Heart left ventricle (tissue), 16 donors: ENCODE measurements at places on chromosomes 4 and X. TPM values are rescaled to one million over a fixed set of nuclear protein-coding genes. Genes with fewer than 3 reads are reported as not detected.

DNA sequence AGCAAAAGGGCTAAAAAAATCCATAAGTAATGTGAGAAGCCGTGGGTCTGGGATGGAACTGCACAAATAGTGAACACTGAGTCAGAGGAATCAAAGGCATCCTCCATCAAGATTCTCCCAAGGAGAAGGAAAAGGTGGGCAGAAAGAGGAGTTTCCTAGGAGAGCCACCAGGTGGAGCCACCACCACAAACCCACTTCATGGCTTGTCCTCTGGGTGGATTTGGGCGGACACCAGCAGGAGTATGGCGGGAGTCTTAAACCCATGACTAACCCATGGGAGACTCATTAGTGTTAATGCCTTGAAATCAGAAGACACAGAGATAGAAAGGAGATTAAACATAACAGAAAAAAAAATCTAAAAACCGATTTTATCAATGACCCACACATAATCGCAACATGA is 147.7 kb downstream of the SH3KBP1 start:
- H3K4me1 ChIP-seq: no peaks in the 10 kb centered on the region
- no peak overlapping the region for H3K4me3 ChIP-seq
- H3K27me3 ChIP-seq: no peaks in the 10 kb centered on the region
- DNase-seq: peak; percentile 55
- H3K27ac ChIP-seq: no peak overlapping the region

GRCh38 chr4:85408301-85408700 is 66.6 kb upstream of the ARHGAP24 start:
- H3K4me3 ChIP-seq: no peak overlapping the region
- H3K27ac ChIP-seq: no peak overlapping the region
- H3K27me3 ChIP-seq: no peaks in the 10 kb centered on the region
- no peaks in the 10 kb centered on the region for H3K36me3 ChIP-seq
- DNase-seq: no peak
- no peaks in the 10 kb centered on the region for H3K4me1 ChIP-seq

DNA sequence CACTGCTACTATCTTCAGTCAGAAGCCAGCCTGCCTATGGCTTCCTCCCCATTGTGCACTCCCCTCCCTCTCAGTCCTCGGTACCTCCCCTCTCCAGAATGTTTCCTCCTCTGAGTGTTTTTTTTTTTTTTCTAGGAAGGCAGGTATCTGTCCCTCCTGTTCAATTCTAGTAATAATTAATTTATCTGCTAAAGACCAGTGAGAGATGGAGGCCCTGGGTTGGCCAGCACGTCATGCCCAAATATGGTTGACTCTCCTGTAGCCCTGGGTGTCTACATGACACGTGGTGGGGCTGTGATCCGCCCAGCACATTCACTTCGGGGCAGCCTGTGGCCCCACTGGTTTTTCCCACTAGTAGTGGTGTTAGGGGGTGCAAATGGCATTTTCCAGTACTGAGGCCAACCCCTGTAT is 1.8 kb downstream of the FLNA start:
- H3K4me3 ChIP-seq: no peak overlapping the region
- H3K36me3 ChIP-seq: peaks cover 7% of the 10 kb centered on the region
- H3K27ac ChIP-seq: peak overlapping the region; percentile 98
- H3K4me1 ChIP-seq: peaks cover 23% of the 10 kb centered on the region
- no peak for DNase-seq

DNA sequence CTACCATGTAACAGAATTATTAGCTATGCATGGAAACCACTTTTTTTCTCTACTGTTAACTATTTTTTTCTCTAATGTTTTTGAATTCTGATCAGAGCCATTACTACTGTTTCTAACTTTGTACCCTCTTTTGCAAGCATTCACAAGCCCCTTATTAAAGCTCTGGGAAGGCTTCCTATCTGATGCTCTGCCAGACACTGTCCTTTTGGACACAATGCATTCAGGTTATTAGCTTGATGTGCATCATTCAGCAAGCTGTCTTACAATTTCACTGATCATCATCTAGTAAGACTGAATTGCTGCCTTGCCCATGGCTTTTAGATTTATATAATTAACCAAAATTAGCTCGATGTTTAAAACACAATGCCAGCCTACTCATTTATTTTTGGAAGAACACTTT is 155.1 kb downstream of the NR3C2 start:
- H3K27me3 ChIP-seq: no peaks in the 10 kb centered on the region
- no peak for DNase-seq
- H3K4me1 ChIP-seq: peaks cover 28% of the 10 kb centered on the region
- no peak overlapping the region for H3K27ac ChIP-seq
- H3K36me3 ChIP-seq: no peaks in the 10 kb centered on the region

DNA sequence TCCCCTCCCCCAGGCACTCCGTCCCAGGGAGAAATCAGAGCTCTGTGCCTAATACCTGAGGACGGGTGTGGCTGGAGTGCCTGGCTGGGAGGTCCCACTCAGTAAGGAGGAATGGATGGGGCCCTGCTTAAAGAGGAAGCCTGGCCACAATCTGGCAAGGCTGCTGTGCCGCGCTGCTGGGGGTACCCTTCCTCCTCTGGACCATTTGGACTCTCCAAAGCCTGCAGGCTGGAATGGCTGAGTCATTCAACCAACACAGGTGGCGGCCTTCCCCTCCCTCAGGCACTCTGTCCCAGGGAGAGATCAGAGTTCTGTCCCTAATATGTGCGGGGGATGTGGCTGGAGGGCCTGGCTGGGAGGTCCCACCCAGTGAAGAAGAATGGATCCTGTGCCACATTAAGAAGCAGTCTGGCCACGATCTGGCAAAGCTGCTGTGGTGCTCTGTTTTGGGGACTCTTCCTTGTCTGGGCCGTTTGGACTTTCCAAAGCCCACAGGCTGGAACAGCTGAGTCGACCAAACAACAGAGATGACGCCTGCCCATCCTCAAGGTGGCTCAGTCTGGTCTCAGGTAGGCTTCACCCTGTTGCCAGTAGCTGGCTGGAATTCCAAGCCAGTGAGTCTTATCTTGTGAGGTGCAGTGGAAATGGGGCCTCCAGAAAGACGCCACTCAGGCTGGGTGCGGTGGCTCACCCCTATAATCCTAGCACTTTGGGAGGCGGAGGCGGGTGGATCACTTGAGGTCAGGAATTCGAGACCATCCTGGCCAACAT is 127.3 kb upstream of the HUWE1 start:
- no peaks in the 10 kb centered on the region for H3K4me1 ChIP-seq
- DNase-seq: no peak
- no peaks in the 10 kb centered on the region for H3K27me3 ChIP-seq
- H3K4me3 ChIP-seq: no peak overlapping the region

DNA sequence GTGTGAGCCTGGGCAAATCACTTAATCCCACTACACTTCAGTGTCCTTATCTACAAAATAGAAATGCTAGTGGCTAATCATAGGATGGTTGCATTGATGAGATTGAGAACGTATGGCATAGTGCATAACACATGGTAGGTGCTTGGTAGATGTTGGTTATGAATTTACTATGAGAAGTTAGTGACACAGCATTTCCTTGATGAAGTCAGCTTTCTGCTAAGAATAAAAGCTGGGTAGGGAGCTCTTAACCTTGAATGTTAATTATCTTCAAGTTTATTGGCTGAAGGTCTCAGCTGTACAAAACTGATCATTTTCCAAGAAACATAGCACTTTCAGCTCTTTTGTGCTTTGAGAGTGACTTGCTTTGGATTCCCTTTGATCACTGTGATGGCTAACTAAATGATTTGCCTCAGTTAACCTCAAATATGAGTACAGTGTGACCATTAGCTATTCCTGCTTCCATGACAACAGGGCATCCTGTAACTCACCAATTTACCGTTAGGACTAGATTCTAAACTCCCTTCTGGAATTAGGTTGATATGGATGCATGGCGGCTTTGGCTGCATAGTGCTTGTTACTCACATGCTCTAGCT is 17.8 kb downstream of the PDK3 start:
- no peak overlapping the region for H3K4me3 ChIP-seq
- no peak overlapping the region for H3K27ac ChIP-seq
- no peaks in the 10 kb centered on the region for H3K4me1 ChIP-seq
- DNase-seq: no peak
- no peaks in the 10 kb centered on the region for H3K36me3 ChIP-seq
- no peaks in the 10 kb centered on the region for H3K27me3 ChIP-seq

- no peaks in the 10 kb centered on the region for H3K27me3 ChIP-seq
- no peaks in the 10 kb centered on the region for H3K36me3 ChIP-seq
- no peak overlapping the region for H3K4me3 ChIP-seq
- DNase-seq: no peak
- H3K27ac ChIP-seq: no peak overlapping the region
- H3K4me1 ChIP-seq: no peaks in the 10 kb centered on the region
Measured at GRCh38 chr4:12770351-12770750, 713.8 kb downstream of the RAB28 start.

DNA sequence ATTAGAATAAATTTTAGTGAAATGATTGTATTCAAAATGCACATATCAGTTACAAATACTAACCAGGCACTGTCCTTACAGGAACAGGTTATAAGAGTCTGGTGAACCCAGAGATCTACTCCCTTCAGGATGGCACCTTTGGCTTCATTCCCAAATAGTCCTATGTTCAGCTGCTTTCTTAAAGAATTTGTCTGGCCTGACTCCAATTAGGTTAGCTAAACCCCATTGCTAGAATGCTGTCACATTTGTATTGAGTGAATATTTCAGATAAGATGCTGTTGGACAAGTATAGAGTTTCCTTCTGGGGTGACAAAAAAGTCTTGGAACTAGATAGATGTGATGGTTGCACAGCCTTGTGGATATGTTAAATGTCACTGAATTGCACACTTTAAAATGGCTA is 69.4 kb downstream of the EFHC2 start:
- H3K27me3 ChIP-seq: peaks cover 31% of the 10 kb centered on the region
- H3K4me1 ChIP-seq: no peaks in the 10 kb centered on the region
- H3K4me3 ChIP-seq: no peak overlapping the region
- H3K27ac ChIP-seq: no peak overlapping the region
- DNase-seq: no peak
- no peaks in the 10 kb centered on the region for H3K36me3 ChIP-seq

- H3K27me3 ChIP-seq: no peaks in the 10 kb centered on the region
- no peak for DNase-seq
- H3K36me3 ChIP-seq: no peaks in the 10 kb centered on the region
Measured at GRCh38 chr4:14095831-14096230, 468.3 kb upstream of the BOD1L1 start.

DNA sequence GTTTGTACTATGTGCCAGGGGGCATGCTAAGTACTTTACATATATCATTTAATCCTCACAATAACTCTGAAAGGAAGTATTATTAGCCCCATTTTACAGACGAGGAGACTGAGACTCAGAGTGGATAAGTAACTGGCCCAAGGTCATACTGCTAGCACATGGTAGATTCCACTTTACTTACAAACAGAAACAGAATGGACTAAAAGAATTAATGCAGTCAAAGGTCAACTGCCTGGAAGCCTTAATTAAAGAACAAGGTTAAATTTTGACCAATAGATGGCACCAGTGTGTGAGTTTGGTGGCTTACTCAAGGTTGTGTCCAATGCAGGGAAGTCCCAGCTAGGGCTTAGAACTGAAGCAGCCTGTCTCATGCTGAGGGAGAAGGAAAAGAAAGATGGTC is 4.7 kb downstream of the RIPPLY1 start:
- H3K27me3 ChIP-seq: no peaks in the 10 kb centered on the region
- H3K4me1 ChIP-seq: no peaks in the 10 kb centered on the region
- H3K4me3 ChIP-seq: no peak overlapping the region
- no peaks in the 10 kb centered on the region for H3K36me3 ChIP-seq
- no peak overlapping the region for H3K27ac ChIP-seq
- no peak for DNase-seq

DNA sequence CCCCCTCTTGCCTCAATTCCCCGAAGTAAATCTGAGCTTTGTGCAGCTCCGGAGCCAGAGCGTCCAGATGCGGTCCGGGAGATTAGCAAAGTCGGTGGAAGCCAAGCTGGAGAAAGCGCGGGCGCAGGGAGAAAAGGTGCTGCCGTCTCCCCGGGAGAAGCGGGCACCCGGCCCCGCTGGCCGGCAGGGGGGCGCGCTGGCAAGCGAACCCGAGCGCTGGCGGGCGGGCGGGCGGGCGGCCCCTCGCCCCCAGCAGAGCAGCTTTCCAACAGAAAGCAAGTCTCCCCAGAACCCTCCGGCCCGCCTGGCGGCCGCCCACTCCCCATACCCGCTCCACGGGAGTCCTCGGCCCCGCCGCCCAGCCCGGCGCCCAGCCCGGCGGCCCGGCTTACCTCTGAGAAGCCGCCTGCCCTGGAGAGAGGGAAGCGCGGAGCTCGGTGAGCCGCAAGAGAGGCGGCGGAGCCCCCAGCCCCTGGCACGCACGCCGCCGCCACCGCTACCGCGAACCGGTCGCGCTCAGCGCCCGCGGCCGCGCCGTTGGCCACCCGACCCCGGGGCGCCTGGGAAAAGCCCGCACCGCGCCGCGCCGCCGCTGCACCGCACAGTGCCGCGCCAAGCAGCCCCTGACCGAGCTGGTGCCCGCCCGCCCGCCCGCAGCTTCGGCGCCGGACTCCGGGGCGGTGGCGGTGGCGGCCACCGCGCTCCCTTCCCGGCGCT is 529 bp upstream of the CITED1 start:
- H3K27ac ChIP-seq: no peak overlapping the region
- H3K4me1 ChIP-seq: peaks cover 4% of the 10 kb centered on the region
- H3K27me3 ChIP-seq: peaks cover 74% of the 10 kb centered on the region

DNA sequence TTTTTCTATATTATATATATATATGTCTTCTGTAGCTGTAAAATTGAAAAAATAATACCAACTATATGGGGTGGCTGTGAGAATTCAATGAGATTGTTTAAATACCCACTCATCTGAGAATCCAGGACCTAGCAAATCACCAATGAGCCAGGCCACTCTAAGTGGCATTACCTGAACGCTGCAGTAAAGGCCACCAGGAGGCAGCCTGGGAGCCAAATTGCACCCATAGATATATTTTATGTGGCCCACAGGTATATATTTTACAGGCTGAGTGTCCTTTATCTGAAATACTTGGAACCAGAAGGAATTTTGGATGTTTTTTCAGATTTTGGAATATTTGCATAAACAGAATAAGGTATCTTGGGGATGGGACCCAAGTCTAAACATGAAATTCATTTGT is 58.2 kb upstream of the C4orf50 start:
- H3K36me3 ChIP-seq: no peaks in the 10 kb centered on the region
- H3K27me3 ChIP-seq: no peaks in the 10 kb centered on the region

DNA sequence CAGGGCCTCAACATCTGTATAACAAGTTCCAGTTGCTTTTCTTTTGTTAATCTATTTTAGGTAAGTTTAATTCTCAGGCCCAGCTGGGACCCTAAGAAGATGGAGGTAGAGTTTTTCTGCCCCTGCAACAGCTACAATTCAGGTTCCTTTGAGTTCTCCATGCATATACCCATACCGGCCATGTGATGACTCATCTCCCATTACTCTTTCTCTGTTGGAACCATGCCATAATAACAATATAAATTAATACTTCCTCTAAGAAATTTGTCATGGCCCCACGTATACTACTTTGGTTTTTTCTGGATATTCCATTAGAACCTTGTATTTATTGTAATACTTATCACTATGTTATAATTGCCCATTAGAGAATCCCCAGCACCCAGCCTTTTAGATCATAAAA is 1.3 kb upstream of the INTU start:
- H3K4me1 ChIP-seq: peaks cover 14% of the 10 kb centered on the region
- no peak overlapping the region for H3K27ac ChIP-seq
- no peak overlapping the region for H3K4me3 ChIP-seq
- no peaks in the 10 kb centered on the region for H3K27me3 ChIP-seq
- no peaks in the 10 kb centered on the region for H3K36me3 ChIP-seq
- no peak for DNase-seq

The GAB3 gene
- total RNA-seq: 29.0 TPM
